A549 treated with Hydrocortisone at 1 μM for 4 hours (cell line): ENCODE measurements at places on chromosomes 5 and 9. TPM values are rescaled to one million over a fixed set of nuclear protein-coding genes. Genes with fewer than 3 reads are reported as not detected.

AIF1L gene
- total RNA-seq, result 1.5 to 1.9 TPM (median 1.7 TPM) in 5 replicates

SNX24 gene
- total RNA-seq, result 18.7 to 25.9 TPM (median 23.1 TPM) in 5 replicates

ST8SIA4 gene
- total RNA-seq, result 0.18 to 0.33 TPM (median 0.23 TPM) in 5 replicates

QRFP gene
- not detected in 5 replicates for total RNA-seq

SMIM33 gene
- total RNA-seq, result not detected in 5 replicates

GKAP1 gene
- 3.1 to 4.6 TPM (median 4.3 TPM) in 5 replicates for total RNA-seq
